ENCODE measurements at places on chromosomes 7 and 10.

GRCh38 chr7:140653319-140654108, 12.9 kb upstream of the DENND2A start:
- DNase-seq = peak; percentile 52

DNA sequence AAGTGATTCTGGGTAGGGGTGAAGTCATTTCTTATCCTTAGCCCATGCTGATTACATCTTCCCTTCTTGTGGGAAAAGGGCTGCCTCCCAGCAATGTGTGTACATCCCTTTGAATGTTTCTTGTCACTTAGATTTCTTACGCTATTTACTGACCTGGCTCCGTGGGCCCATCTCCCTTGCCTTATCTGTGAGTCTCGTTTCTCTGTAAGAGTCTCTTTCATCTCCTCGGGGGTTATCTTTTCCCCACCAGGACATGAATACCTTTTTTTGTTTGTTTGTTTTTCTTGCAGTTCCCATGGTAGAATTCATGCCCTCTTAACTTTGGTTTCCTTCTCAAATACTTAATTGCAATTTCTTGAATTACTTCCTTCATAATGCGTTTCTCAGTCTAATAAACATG, 107.7 kb downstream of the BAMBI start:
- no peak for DNase-seq

DNA sequence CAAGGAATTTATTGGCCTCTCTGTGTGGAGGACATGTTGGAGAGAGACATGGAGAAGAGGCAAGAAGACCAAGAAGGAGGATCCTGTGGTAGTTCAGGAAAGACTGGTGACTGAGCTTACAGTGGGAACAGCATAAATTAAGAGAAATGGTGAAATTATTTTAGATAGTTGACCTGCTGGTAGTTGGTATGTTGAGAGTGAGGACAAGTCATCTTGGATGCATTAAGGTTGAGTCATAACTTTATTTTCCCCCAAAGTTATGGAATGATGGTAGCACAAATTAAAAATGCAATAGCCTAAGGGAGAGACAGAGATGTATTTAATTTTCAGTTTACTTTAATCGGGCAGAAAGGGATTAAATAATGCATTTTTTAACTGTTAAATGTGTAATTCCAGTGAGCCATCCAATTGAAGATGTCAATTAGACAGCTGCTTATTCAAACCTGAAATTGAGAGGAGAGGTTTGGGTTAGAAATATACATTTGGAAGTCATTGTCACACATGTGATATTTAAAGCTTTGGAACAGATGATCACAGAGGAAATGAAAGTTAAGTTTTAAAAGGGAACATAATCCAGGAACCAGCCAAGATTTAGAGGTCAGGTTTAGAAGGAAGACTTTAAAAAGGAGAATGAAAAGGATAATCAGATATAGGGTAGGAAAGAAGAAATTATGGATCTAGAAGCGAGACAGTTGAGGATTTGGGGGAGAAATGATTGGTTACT, 80.6 kb downstream of the DGKB start:
- no peak for DNase-seq

- DNase-seq = no peak
These were observed 1197.7 kb upstream of the LRRN3 start for GRCh38 chr7:109893231-109893630.

DNA sequence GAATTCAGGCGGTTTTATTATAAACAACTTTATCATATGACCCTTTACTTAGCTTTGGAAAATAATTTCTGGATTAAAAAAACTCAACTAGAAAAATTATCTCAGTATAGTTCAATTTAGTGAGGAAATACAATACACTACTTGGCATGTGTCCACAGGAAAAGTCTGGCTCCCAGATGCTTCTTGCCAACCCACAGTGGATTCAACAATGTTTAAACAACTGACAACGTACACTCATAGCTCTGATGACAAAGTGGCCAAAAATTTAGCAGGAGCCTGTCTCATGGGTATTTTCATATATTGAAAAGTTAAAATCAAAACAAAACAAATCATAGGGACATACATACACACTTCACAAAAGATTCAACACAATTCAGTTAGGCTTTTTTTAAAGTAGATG, 158.8 kb downstream of the SKAP2 start:
- DNase-seq = no peak

GRCh38 chr7:22468609-22469008, 31.4 kb downstream of the STEAP1B start:
- no peak for DNase-seq

DNA sequence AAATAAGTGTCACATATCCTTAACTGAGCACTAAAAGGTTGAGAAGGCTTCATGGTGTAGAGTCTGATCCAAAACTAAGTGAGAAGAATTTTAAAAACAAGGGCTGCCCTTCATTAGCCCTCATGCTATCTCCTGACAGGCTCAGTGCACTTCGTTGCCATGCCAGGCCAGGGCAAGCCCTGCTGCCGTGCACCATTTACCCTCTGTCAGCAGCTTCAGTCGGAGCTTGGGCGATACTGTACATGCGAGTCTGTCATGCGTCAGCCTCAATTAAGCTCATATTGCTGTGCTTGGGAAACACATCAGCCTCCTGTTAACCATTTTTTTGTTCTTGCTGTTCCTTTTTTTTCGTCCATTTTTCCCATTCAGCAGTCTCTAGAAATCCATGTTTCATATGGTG, 166.6 kb downstream of the VTI1A start:
- no peak for DNase-seq

DNA sequence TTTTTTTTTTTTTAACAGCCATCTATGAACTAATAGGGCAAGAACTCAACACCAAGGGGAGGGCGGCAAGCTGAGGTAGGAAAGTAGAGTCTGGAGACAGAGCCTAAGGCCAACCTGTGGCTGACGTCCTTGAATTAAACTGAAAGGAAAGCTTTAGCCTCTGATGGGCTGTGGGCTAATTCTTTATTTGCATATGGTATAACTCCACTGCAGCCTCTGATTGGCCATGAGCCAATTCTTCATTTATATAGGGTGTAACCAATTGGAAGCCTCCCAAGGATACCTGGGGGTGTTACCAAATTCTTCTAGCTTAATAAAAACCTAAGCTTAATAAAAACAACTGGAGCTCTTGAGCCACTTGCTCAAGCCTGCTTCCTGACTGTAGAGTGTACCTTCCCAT, 10.3 kb downstream of the TYW1 start:
- DNase-seq = no peak

GRCh38 chr10:99484626-99485581, 47.8 kb upstream of the NKX2-3 start:
- DNase-seq = no peak

GRCh38 chr7:128801003-128801402, 9.2 kb downstream of the CCDC136 start:
- DNase-seq = no peak

- peak; percentile 25 for DNase-seq
These were observed 86.4 kb downstream of the MYL10 start for GRCh38 chr7:101542527-101543241.

DNA sequence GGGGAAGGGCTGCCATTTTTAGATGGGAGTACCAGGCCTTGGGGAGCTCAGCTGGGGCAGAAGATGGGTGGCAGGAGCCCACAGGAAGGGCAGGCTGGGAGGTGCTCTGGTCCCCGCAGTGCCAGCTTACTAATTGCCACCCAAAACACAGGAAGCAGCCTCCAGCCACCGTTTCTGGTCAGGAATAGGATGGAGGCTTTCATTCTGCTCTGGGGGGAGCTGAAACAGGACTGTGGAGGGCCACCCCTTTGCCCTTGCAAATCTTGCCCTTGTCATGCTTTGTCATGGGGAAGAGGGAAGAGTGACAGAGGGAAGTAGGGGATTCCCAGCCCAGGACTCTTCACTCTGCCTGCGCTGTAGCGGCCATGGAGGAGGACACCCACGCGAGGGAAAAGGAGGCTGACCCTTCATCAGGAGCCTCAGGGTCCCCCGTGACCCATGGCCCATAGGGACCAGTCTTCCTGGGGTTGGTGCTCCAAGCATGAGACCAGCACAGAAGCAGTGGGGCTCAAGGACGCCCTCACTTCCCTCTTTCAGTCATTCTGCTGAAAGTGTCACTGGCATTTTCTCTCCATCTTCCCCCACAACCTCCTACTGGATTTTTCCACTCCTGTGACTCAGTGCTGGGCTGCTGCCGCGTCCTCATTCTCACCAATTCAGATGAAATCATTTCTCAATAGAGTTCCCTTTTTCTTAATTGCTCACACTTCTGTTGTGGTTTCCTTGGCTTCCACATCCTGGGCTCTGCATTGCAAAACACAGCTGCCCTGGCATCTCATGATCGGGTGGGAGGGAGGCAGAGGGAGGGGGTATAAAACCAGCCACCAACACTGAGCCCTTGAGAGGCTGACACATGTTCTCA, 61.9 kb downstream of the MKI67 start:
- no peak for DNase-seq

GRCh38 chr10:15123749-15124184, 26.6 kb downstream of the RPP38 start:
- no peak for DNase-seq

GRCh38 chr10:91566115-91566514, 66.8 kb downstream of the PPP1R3C start:
- no peak for DNase-seq

DNA sequence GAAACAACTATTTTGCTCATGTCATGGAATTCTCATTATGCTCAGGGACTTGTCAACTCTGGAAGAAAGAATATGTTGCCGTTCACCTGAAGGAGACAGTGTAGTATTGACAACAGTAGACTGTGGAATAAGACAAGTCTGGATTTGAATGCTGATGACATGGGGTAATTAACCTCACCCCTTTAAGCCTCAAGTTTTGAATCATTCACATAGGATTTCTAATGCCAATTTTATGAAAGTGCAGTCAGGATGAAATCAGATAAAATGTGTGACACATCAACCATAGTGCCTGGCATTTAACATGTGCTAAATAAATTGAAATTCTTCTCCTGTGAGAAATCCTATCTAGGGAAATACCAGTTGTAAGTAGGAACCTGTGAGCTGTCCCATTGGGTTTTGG, 305.8 kb downstream of the KIF20B start:
- no peak for DNase-seq

GRCh38 chr7:42672339-42672999, 239.4 kb downstream of the C7orf25 start:
- DNase-seq = no peak

- DNase-seq = no peak
These were observed 77.5 kb upstream of the CACUL1 start for GRCh38 chr10:118832241-118832651.

DNA sequence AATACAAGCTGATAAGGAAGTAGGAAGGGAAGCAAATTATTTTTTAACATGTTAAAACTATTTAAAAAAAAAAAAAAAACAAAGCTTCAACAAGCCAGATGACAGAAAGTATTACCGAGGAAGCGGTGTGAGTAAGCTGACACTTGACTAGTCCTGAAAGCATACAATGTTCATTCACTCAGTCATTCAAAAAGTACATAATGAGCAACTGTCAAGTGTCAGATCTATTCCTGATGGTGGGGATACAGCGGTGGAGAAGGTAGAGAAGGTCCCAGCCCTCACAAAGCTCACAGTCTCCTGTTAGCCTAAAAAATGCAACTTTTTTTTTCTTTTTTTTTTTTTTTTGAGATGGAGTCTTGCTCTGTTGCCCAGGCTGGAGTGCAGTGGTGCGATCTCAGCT, 40.0 kb downstream of the RAPGEF5 start:
- DNase-seq = no peak

GRCh38 chr10:116490028-116490662, 55.6 kb upstream of the PNLIP start:
- no peak for DNase-seq

DNA sequence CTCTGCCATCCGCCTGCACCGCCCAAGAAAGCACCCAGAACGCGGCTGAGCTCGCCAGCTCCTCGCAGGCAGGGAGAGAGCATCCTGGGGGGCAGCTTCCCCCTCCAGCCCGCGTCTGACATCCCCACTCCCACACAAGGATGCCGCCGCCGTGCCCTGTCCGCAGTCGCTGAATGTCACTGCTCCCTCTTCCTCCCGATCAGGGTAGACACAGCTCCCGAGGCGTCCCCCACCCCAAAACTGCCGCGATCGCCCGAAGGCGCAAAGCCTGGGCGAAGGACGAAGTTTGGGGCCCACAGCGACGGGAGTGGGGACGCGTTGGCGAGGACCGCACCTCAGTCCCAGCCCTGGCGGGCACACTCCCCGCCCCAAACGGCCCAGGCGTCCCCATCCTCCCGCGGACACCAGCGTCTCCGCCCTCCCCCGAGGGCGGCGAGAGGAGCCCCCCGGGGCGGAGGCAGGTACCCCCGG, 1.5 kb upstream of the KAT6B start:
- peak; percentile 75 for DNase-seq

DNA sequence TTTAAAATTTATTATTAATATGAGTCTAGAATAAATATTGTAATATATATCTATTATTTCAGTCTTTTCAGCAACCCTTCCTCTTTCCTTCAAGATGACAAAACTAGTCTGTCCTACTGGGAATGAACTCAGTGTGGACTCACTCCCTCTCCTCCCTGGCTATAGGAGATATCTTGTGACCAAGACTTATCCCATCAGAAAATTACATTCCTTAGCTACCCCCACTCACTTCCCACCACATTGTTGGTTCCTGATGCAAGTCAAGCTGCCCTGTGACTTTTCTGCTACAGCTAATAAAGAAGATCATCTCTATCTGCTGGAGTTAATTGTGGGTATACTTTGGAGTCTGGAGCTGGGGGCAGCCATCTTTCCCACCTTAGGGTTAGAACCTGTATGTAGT, 28.0 kb upstream of the MCU start:
- no peak for DNase-seq

- no peak for DNase-seq
These were observed 254.0 kb upstream of the PPP2R2D start for GRCh38 chr10:131646551-131647525.

GRCh38 chr7:149598721-149599308, 101.2 kb upstream of the ZNF746 start:
- no peak for DNase-seq

DNA sequence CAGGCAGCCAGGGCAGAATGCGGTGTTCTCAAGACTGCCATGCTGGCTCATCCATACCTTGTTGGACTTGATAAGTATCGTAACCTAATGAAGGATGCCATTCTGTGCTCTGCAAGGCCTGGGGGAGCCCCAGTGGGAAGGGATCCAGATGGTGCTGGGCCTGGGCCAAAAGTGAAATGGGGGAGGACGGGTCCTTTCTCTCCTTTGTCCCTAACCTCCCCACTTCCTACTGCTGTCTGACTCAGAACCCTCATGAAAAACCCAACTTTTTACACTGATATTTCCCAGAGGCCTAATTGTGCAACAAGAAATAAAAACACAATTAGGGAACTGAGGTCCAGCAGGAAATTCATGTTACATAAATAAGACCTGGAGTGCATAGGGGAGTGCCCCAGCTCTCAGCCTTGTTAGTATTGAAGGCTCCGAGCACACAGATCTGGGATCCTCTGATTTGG, 193.7 kb upstream of the SVIL start:
- no peak for DNase-seq

DNA sequence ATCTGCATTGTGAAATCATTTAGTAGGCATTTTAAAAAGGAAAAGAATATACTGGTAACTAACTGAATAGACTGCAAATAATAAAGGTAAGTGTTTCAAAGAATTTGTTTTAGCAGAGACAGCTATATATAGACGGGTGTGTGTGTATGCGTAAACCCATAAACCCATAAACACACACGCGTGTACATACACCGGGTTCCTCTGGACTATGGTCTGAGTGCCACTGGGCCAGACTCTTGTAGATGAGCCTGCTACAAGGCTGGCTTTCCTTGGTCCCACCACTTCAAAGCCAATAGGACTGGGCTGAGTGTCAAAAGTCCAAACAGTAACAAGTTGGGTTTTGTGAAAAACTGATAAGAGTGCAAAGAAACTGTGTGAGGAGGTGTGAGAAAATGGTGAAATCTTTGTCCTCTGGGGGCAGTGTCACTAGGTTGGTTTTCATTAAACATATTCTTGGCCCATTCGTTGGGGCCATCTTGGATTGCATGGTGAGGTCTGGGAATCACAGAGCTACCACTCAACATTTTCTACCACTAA, 39.8 kb downstream of the GNA12 start:
- no peak for DNase-seq

Measured in substantia nigra (tissue), 51 donors.